NAMALWA (cell line): ENCODE measurements at places on chromosomes 7 and 10.

DNA sequence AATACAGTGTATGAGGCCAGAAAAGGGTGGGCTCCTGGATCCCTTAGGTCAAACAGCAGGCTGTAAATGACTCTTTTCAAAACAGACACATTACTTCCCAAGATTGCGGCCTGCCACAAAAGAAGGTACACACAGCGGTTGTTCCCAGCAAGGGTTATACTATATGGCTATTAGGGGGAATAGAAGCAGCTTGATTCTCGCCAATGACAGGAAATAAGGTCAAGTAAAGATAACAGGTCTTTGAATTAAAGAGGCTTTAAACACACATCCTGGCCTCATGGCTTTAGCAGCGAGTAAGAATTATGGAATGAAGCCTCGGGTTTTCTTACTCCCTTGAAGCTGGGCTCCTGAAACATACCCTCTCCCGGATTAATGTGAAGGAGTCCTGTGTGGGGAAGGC is 58.3 kb downstream of the CYP26A1 start:
- DNase-seq: no peak

DNA sequence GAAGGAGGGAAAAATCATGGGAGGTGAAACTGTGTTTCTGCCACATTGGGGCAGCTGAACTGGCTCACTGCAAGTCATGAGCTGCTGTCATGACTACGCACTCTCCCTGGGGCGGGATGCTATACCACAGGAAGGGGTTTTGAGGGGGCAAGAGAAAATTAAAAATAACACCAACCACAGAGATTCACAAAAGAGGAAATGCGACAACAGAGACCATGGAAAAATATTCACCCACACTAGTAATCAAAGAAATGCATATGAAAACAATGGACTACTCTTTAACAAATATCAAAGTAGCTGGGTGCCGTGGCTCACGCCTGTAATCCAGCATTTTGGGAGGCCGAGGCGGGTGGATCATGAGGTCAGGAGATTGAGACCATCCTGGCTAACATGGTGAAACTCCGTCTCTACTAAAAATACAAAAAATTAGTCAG is 65.2 kb upstream of the TM9SF3 start:
- DNase-seq: peak; percentile 80

GRCh38 chr10:1155791-1156615 is 99.8 kb downstream of the WDR37 start:
- DNase-seq: no peak

DNA sequence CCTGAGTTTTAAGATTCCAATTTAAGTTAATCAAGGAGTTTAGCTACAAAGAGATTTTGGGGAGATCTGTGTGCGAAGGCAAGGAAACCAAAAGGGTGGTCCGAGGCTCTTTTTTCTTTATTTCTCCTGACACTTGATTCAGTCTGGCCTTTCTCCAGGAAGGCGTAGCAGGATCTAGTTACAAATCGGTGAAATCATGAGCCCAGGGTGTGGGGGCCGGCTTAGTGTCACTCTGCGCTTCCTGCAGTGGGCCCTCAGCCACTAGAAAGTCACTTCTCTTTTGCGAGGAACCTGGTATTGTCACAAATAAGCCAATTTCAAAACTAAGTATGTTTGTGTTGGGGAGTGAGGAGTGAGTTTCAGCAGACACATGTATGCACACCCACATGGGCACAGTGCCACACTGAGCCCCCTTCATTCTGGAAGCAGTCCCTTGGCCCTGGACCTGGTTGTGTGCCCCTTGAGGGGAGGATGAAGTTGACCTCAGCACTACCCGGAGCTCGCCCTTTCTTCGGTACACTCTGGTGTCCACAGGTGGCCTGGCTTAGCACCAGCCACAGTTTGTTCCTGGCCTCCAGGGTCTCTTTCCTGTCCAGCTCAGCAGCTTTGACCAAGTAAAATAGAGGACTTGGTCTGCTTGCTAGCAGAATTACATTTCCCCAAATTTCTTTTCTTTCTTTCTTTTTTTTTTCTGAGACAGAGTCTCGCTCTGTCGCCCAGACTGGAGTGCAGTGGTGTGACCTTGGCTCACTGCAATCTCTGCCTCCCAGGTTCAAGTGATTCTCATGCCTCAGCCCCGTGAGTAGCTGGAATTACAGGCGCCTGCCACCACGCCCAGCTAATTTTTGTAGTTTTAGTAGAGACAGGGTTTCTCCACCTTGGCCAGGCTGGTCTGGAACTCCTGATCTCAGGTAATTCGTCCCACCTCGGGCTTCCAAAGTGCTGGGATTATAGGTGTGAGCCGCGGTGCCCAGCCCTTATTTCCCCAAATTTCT is 84.0 kb upstream of the BTBD16 start:
- DNase-seq: no peak

DNA sequence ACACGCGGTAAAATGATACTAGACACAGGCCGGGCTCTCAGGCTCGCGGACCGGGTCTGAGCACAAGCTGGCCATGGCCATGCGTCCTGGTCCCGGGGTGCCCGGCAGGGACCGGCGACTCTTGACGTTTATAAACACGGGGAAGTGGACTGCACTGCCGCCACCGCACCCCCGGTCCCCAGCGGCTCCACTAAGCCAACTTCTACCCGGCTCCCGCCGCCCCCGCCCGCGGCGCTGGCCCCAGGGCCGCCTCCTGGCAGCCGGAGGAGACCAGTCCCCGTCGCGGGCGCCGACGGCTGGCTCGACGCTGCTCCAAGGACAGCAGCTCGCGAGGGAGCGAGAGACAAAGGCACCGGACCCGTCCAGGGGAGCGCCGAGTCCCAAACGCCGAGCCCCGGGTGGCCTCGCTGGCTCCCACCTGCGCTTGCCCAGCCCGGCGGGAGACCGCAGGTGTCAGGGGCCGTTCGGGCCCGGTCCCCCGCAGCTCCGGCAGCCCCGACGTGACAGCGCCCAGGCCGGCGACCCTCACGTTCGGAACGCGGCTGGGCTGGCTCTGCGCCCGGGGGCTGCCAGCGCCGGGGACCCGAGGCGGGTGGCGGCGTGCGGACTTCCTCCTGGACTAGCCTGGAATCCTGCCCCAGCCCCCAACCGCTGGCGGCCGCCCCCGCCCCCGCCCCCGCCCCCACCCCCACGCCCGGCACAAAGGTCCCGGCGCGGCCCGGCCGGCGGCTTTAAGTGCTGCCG is 517 bp downstream of the ITGB1 start:
- peak; percentile 27 for DNase-seq

DNA sequence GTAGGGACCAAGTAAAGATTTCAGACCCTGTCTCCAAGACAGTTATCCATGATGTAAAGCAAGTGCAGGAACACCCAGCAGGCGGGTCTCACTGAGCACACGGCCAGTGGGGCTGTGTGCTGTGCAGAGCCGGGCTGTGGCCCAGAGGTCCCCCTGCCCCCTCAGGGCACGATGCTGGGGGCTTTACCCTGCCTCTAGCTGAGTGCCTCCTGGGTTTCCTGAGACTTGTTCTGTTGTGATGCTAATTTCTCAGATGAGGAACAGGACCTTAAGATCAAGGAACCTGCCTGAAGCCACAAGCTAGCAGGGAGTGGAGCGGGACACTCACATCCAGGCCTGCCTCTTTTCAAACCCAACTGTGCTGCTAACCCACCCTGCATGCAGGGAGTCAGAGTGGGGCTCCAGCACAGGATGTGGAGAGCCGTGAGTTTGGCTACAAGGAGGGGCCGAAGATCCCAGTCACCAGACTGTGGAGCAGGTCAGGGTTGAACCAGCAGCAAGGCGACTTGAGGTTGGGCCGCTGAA is 76.1 kb upstream of the LYZL2 start:
- DNase-seq: peak; percentile 63

DNA sequence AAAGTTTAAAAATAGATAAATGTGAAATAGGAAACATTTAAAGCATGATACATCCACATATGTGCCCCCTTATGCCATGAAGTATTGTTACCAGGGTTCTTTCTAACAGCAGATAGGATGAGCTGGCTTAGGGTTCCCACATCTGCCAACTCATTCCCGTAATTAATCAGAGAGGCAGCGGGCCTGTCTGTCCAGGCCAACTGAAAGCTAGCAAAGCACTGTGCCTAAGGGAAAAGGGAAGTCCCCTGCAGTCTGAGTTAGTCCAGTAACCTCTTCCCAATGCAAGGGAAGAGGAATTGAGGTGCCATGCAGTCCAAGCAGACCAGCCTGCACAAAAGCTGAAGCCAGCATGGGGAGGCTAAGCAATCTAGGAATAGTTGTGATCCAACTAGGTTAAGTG is 18.3 kb upstream of the ZC3HAV1L start:
- no peak for DNase-seq

- DNase-seq: no peak
These were observed 4.4 kb downstream of the VIM start for GRCh38 chr10:17232276-17232960.

DNA sequence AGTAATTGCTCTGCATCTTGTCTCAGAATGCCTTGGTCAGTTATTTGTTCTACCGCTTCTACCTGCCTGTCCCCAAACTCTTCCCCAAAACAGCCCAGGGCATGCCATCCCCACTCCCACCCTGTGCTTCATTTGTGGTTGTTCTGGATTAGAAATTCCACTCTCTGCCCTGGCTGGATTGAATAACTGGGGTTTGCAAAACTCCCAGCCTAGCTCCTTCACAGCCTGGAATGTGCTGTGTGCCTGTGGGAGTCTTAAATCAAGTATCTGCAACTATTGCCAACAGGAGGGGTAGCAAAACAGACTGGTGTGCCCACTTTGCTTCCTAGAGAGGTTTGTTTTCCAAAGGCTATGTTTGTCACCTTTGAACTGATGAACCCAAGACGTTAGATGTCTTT is 24.2 kb downstream of the TSPAN15 start:
- no peak for DNase-seq

DNA sequence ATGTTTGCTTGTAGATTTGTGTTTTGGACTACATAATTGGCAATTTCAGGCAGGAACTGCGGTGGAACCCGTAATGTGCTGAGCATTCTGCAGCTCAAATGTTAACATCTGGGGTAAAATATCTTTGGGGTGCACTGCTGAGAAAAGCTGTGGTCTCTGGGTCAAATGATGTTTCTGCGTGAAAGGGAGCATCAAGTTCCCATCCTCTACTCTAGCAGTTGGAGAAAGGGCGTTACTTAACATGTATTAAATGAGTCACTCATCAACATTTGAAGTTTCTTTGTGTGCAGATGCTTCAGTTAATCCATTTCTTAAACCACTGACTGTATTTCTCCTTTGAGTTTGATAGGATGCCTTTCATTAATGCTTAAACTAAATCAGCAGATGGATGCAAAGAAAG is 273.1 kb upstream of the PITRM1 start:
- no peak for DNase-seq

- DNase-seq: no peak
These were observed 331.3 kb upstream of the COBL start for GRCh38 chr7:51647931-51648351.

DNA sequence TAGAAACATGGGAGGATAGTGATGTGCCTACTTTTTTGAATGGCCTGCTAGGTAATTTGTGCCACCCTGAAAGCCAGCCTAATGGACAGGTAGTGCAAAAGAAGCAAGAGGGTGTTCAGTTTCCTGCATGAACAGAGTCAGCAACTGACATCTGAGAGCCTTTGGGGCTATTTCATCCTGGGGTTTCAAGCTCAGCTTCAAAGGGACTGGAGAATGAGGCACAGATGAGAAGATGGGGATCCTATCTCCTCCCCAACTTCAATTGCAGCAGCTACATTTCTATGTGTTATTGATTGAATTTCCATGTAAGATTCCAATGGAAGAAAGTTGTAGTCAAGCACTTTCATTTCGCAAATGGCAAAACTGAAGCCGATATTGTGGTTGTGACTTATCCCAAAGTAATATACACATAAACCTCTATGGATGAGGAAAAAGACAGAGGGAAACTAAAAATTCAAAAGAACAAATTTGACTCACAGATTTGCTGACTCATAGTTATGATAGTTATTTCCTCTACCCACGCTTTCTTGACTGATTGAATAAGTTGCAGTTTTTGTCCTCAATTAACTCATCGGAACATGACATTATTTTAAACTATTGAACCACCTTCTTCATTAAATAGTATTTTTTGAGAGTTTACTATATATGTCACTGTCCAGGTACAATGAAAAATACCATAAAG is 42.6 kb upstream of the NRP1 start:
- no peak for DNase-seq

- no peak for DNase-seq
These were observed 225.8 kb downstream of the ELFN1 start for GRCh38 chr7:1895664-1896515.
